ENCODE measurements at places on chromosomes 2 and 18. TPM values are rescaled to one million over a fixed set of nuclear protein-coding genes. Genes with fewer than 3 reads are reported as not detected.

The CAVIN2 gene
- total RNA-seq, result 1.2 TPM

The CHRND gene
- not detected for total RNA-seq

The PROM2 gene
- 0.25 TPM for total RNA-seq

The GPR45 gene
- not detected for total RNA-seq

The CPS1 gene
- 21.2 TPM for total RNA-seq

The YWHAQ gene
- total RNA-seq, result 420 TPM

The GALNT5 gene
- total RNA-seq, result 7.2 TPM

The UPP2 gene
- not detected for total RNA-seq

The LGALSL gene
- 3.1 TPM for total RNA-seq

The PARD3B gene
- total RNA-seq, result 13.7 TPM

The TEKT4 gene
- not detected for total RNA-seq

The IL36RN gene
- not detected for total RNA-seq

The PEX13 gene
- 36.9 TPM for total RNA-seq

The GDF7 gene
- 4.0 TPM for total RNA-seq

The KIDINS220 gene
- 115 TPM for total RNA-seq

The DUSP19 gene
- 3.7 TPM for total RNA-seq

The TTN gene
- total RNA-seq, result 1.7 TPM

The COMMD1 gene
- 44.5 TPM for total RNA-seq

The VAMP5 gene
- 27.1 TPM for total RNA-seq

The LYG2 gene
- not detected for total RNA-seq

The MC2R gene
- total RNA-seq, result not detected

The CCBE1 gene
- 21.2 TPM for total RNA-seq

The FLACC1 gene
- 1.4 TPM for total RNA-seq

The AMER3 gene
- total RNA-seq, result not detected

The PLGLB1 gene
- 0.22 TPM for total RNA-seq

The LRP1B gene
- total RNA-seq, result 0.50 TPM

The REG1B gene
- total RNA-seq, result not detected

The EGR4 gene
- not detected for total RNA-seq

The TXNDC2 gene
- total RNA-seq, result 0.22 TPM

The DNAH7 gene
- total RNA-seq, result 1.4 TPM

The PREPL gene
- total RNA-seq, result 64.0 TPM

The TUBA3E gene
- total RNA-seq, result not detected

The CFLAR gene
- total RNA-seq, result 100 TPM

Data from uterine smooth muscle cell (primary cell).